ENCODE measurements at places on chromosomes 5 and 9. TPM values are rescaled to one million over a fixed set of nuclear protein-coding genes. Genes with fewer than 3 reads are reported as not detected.

GRCh38 chr9:108698231-108698630 lies 157.6 kb downstream of the ACTL7B start:
- no peak for DNase-seq

DNA sequence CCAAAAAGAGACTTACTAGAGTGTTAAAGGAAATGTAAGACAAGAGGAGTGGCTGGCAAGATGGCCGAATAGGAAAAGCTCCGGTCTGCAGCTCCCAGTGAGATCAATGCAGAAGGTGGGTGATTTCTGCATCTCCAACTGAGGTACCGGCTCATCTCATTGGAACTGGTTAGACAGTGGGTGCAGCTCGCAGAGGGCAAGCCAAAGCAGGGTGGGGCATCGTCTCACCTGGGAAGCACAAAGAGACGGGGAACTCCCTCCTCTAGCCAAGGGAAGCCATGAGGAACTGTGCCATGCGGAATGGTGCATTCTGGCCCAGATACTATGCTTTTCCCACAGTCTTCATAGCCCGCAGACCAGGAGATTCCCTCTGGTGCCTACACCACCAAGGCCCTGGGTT lies 308.7 kb downstream of the AGTPBP1 start:
- no peak for DNase-seq

DNA sequence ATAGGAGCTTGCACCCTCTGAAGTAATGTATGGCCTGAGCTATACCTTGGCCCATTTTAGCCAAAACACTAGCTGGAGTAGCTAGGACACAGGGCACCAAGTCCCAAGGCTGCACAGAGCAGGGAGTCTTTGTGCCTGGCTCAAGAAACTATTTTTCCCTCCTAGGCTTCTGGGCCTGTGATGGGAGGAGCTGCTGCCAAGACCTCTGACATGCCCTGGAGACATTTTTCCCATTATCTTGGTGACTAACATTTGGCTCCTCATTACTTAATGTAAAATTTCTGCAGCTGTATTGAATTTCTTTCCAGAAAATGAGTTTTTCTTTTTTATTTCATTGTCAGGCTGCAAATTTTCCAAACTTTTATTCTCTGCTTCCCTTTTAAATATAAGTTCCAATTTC lies 1099.2 kb downstream of the CDH18 start:
- no peak for DNase-seq

MYOZ3 gene
- total RNA-seq, result 1.7 TPM

C9orf43 gene
- total RNA-seq, result 0.62 TPM

- DNase-seq, result no peak
These were observed 18.3 kb upstream of the ORM1 start for GRCh38 chr9:114304416-114305188.

GRCh38 chr5:146039420-146039819 lies 66.0 kb downstream of the PLAC8L1 start:
- no peak for DNase-seq

BARHL1 gene
- not detected for total RNA-seq

DNA sequence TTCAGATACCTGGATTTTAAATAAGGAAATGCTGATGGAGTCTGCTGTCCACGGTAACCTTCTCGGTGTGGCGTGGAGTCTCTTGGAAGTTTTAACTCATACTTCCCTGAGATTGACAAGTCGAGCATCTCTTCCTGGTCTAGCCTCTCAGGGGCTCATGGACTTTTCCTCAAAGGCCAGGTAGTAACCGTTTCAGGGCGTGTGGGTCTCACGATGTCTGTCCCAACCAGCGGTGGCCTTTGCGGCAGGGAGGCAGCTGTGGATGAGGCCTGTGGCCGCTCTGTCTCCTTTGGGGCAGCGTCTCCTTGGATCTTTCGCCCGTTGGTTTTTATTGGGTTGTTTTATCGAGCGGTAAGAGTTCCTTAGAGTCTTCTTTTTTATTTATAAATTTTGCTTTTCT lies 32.8 kb downstream of the CEP72 start:
- DNase-seq, result no peak

DNA sequence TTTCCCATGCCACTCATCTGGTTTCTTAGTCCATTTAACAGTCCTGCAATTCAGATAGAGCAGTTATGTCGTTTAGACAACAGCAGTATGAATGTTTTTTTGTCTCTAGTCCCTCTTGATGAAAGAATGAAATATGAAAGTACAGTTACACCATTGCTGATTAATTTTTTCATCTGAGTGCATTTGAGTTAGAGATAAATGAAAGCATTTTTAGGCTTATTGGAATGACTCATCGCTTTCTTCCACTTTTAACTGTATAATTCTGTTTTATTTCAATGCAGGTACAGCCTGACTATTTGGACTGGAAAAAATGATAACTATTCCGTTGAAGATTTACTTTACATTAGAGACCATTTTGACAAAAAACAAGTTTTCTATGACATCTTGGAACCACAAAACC lies 28.7 kb downstream of the ANKRD34B start:
- no peak for DNase-seq

IFNA17 gene
- not detected for total RNA-seq

GRCh38 chr9:114098021-114098935 lies 814 bp downstream of the KIF12 start:
- no peak for DNase-seq

PPP3R2 gene
- not detected for total RNA-seq

ANKDD1B gene
- 1.7 TPM for total RNA-seq

GRCh38 chr9:6640268-6641051 lies 5.1 kb downstream of the GLDC start:
- no peak for DNase-seq

- DNase-seq, result no peak
These were observed 128.5 kb downstream of the VPS13A start for GRCh38 chr9:77305622-77306400.

FAM221B gene
- not detected for total RNA-seq

DNA sequence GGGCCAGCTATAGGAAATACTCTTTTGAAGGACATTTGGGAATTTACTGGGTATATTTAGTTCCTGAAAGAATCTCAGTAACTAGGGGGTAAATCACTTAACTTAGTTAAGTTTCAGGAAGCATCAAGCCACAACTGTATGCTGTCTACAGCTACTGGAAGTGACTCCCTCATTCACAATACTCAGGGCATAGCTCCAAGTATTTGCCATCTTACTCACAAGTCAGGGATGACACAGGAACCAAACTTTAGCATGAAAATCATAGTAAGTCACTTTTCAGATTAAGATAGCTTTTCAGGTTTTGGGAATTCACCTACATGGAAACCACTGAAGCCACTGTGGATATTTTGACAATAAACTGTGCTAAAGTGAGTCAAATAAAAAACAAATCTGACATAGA lies 242.4 kb upstream of the ATP10B start:
- DNase-seq, result no peak

GFPT2 gene
- total RNA-seq, result 11.4 TPM

DNA sequence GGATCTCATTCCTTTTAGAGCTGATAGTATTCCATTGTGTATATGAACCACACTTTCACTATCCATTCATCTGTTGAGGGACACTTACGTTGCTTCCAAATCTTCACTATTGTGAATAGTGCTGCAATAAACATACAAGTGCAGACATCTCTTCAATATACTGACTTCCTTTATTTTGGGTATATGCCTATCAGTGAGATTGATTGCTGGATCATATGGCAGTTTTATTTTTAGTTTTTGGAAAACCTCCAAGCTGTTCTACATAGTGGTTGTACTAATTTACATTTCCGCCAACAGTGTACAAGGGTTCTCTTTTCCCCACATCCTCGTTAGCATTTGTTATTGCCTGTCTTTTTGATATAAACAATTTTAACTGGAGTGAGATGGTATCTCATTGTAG lies 33.8 kb upstream of the LECT2 start:
- DNase-seq, result no peak

FBP2 gene
- not detected for total RNA-seq

DNA sequence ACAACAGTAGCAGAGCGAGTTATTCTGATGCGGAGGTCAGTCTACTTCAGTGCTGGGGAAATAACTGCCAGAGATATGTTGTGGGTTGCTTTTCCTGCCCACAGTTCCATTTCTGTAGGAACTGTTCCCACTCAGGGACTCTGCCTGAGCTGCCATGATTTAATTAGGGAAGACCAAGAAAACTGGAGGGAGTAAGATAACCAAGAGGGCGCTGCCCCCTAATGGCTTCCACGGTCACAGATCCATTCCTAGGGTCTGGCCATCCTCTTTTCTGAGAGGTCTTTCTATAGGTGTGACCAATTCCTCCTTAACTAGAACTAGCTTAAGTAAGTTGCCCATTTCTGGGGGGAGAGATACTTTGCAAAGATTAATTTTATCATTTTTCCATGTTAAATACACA lies 125.9 kb downstream of the APBA1 start:
- DNase-seq, result no peak

GRCh38 chr5:83342465-83342864 lies 129.1 kb upstream of the VCAN start:
- no peak for DNase-seq

- DNase-seq, result peak; percentile 14
These were observed 28.4 kb upstream of the SSBP2 start for GRCh38 chr5:81779125-81779915.
